ENCODE measurements at places on chromosomes 7 and 10.

- DNase-seq: no peak
Measured at GRCh38 chr10:71029411-71029892, 141.1 kb upstream of the PCBD1 start.

DNA sequence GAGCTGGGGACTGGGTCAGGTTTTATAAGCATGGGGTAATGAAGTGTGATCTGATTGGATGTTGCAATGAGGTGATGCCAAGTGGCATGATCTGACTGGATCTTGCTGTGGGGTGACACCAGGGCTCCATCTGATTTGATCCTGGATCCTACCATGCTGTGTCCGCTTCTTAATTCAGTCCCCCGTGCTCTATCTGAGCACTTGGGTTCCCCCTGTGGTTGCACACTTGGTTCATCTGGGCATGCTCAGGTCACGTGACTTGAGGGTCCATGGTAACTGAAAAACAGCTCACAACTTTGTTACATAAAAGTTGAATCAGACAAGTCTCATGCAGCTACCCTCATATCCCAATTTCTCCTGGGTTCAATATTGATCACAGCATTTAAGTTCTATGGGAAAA is 448.6 kb upstream of the NRP1 start:
- no peak for DNase-seq

DNA sequence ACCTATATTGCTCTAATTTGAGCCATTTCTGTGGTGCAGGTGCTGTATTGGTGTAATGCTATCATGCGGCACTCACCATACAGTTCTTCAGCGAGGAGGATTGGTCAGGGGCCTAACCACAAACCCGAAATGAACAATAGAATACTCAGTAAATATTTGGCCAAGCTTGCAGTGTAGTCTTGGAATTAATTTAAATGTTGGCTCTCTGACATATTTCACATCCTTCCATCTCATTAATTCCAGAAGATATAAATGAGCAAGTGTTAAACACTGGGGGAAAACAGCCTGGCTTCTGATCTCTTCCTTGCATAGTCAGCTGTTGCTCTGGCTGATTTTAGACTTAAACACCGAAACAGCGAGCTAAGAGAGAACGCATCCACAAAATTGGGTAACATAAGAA is 663.1 kb upstream of the GHITM start:
- no peak for DNase-seq

DNA sequence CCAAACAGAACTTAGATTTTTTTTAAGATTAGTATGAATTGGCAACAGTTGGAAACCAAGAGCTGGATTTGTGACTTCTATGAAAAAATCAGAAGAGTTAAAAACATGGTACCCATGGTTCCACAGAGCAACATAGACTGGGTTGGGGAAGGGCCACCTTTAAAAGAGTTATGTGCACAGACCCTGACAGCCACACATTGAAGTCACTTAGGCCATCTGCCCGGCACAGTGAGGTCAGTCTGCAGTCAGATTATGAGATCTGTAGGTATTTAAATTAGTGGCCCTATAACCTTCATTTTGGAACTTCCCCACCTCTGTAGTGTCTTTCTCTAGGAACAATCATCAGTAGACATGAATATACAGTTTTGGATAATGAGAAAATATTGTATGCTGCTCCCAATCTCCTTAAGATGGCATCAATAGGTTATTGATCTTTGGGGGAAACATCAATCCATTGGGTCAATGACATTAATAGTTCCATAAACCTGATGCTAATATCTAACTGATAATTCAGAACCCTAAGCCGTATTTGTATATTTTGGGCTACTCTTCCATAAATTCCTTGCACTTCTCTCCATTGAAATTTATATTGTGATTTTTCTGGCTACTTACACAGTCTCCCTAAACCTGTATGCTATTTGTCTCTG is 7.0 kb downstream of the ANKRD1 start:
- DNase-seq: no peak

DNA sequence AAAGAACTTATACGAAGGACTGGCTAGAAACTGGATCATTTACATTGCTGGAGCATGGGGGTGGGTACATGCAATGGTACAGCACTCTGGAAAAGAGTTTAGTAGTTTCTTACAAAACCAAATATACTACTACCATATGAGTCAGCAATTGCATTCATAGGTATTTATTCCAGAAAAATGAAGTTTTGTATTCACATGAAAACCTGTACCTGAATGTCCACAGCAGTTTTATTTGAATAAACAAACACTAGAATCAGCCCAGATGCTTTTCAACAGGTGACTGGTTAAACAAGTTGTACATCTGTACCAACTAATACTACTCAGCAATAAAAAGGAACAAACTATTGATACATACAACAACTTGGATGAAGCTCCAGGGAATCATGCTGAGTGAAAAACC is 3.4 kb downstream of the SCIN start:
- DNase-seq: no peak

DNA sequence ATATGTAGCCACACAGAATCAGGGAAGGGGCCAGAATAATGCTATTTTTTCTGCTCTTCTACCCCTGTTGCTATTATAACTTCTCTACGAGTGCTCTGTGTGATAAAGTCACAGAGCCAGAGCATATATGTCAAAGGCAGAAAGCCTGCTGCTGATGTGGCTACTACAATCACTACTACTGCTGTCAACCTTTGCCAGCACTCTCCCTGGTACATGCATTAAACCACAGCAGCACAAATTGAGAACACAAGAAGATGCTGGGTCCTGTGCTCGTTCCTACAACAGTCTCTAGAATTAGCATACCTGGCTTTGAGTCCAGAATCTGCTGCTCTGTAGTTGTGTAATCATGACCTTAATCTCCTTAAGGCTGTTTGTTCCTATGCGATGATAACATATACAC is 108.6 kb downstream of the SEMA3A start:
- DNase-seq: no peak
